CD4-positive, alpha-beta T cell (primary cell): ENCODE measurements at places on chromosomes 6 and 20.

- no peak for DNase-seq
Observed at GRCh38 chr20:13552061-13552460, 86.7 kb downstream of the TASP1 start.

DNA sequence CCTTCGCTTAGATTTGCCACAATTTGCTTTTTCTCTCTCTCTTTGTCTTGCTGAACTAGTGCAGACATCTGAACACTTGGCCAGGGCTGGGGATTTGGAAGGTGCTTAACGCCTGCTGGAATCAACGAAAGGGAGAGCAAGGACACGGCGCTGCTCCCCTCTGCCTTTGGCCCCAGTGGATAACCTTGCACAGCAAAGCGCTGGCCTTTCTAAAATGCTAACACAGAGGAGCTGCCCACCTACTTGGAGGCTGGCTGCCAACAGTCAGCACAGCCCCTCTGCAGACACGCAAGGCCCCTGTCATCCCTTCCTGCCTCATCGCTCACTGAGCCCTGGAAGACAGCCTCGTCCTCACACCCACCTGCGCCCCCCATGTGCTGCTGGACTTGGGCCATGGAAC lies 37.5 kb downstream of the C20orf203 start:
- DNase-seq, result no peak

DNA sequence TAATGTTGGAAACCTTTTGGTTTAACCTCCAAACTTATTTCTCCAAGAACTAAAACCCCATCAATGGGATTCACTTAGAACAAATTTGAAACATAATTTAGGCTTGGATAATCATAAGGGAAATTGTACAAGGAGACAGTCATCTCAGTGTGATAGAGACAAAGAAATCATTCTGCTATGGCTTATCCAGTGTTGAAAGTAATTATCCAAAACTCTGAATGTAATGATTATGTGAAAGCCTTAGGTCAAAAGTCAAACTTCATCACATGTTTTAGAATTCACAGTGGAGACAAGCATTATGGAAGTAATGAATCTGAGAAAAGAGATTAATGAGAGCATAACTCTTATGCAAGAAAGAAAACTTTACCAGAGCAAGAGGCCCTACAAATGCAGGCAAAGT lies 20.0 kb downstream of the MC3R start:
- DNase-seq, result no peak

GRCh38 chr6:121247386-121247785 lies 86.9 kb downstream of the TBC1D32 start:
- no peak for DNase-seq
